ENCODE measurements at places on chromosomes 7 and 10. TPM values are rescaled to one million over a fixed set of nuclear protein-coding genes. Genes with fewer than 3 reads are reported as not detected.

ZP3 gene
- 4.1 TPM for total RNA-seq

DNA sequence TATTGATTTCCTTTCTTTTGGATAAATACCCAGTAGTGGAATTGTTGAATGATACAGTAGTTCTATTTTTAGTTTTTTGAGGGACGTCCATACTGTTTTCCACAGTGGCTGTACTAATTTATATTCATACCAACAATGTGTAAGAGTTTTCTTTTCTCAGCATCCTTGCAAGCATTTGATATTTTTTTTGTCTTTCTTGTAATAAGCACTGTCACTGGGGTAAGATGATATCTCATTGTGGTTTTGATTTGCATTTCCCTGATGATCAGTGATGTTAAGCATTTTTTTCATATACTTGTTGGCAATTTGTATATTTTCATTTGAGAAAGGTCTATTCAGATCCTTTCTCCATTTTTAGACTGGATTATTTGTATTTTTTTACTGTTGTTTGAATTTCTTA is 308.7 kb downstream of the PTEN start:
- no peaks in the 10 kb centered on the region for H3K27me3 ChIP-seq
- no peaks in the 10 kb centered on the region for H3K36me3 ChIP-seq
- no peak for DNase-seq
- no peak overlapping the region for H3K27ac ChIP-seq

- H3K4me3 ChIP-seq = no peak overlapping the region
- H3K4me1 ChIP-seq = no peaks in the 10 kb centered on the region
- no peaks in the 10 kb centered on the region for H3K27me3 ChIP-seq
- H3K27ac ChIP-seq = no peak overlapping the region
- H3K36me3 ChIP-seq = no peaks in the 10 kb centered on the region
Measured at GRCh38 chr10:106515206-106515790, 649.2 kb downstream of the SORCS1 start.

PLEKHS1 gene
- total RNA-seq = 0.82 TPM

GRCh38 chr10:34781711-34782110 is 33.4 kb downstream of the PARD3 start:
- no peak overlapping the region for H3K4me3 ChIP-seq
- H3K36me3 ChIP-seq = no peaks in the 10 kb centered on the region

GRCh38 chr10:29469481-29470354 is 165.1 kb downstream of the SVIL start:
- no peak overlapping the region for H3K4me3 ChIP-seq
- peak overlapping the region; percentile 41 for H3K27ac ChIP-seq
- DNase-seq = no peak

Measured in esophagus squamous epithelium (tissue), 5 donors.